CD4-positive, CD25-positive, alpha-beta regulatory T cell (primary cell): ENCODE measurements at places on chromosomes 7 and 10. TPM values are rescaled to one million over a fixed set of nuclear protein-coding genes. Genes with fewer than 3 reads are reported as not detected.

- DNase-seq: no peak
- H3K4me3 ChIP-seq: no peak overlapping the region
- no peak overlapping the region for H3K27ac ChIP-seq
- H3K27me3 ChIP-seq: no peaks in the 10 kb centered on the region
- no peaks in the 10 kb centered on the region for H3K36me3 ChIP-seq
Measured at GRCh38 chr10:44963772-44964633, 4.4 kb downstream of the RASSF4 start.

- peak overlapping the region; percentile 56 for H3K4me3 ChIP-seq
- peaks cover 49% of the 10 kb centered on the region for H3K4me1 ChIP-seq
- no peak for DNase-seq
- H3K27me3 ChIP-seq: no peaks in the 10 kb centered on the region
- peak overlapping the region; percentile 33 for H3K27ac ChIP-seq
- no peaks in the 10 kb centered on the region for H3K36me3 ChIP-seq
Measured at GRCh38 chr7:98283127-98283886, 1.8 kb downstream of the BRI3 start.

GRCh38 chr10:78844960-78845607 is 223.7 kb upstream of the ZMIZ1 start:
- H3K27ac ChIP-seq: no peak overlapping the region
- no peaks in the 10 kb centered on the region for H3K27me3 ChIP-seq
- no peaks in the 10 kb centered on the region for H3K4me1 ChIP-seq
- H3K4me3 ChIP-seq: no peak overlapping the region
- no peaks in the 10 kb centered on the region for H3K36me3 ChIP-seq
- no peak for DNase-seq

GRCh38 chr10:123266971-123267370 is 112.8 kb downstream of the BUB3 start:
- H3K4me1 ChIP-seq: no peaks in the 10 kb centered on the region
- H3K27ac ChIP-seq: no peak overlapping the region
- no peak for DNase-seq
- peaks cover 2% of the 10 kb centered on the region for H3K27me3 ChIP-seq
- no peak overlapping the region for H3K4me3 ChIP-seq

GRCh38 chr7:51226916-51227535 is 89.6 kb downstream of the COBL start:
- no peak overlapping the region for H3K27ac ChIP-seq
- no peaks in the 10 kb centered on the region for H3K4me1 ChIP-seq
- no peaks in the 10 kb centered on the region for H3K27me3 ChIP-seq
- no peak overlapping the region for H3K4me3 ChIP-seq
- no peaks in the 10 kb centered on the region for H3K36me3 ChIP-seq

DNA sequence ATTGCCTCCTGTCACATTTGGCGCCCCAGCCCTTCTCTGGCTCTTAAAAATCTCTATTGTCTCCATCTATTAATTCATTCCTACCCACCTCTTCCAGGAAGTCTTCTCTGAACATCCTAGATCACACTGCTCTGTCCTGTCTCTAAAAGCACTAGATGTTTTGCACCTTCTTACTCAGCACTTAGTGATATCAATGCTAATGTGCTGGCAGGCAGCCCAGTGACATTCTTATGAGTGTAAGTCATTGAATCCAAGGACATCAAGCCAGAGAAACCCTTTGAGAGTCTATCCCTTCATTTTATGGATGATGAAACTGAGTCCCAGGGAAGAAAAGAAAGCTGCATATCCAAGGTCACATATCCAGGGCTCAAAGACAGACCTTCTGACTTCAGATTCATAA is 48.3 kb upstream of the PAX2 start:
- no peak overlapping the region for H3K4me3 ChIP-seq
- no peak for DNase-seq
- no peak overlapping the region for H3K27ac ChIP-seq
- H3K4me1 ChIP-seq: no peaks in the 10 kb centered on the region
- H3K36me3 ChIP-seq: no peaks in the 10 kb centered on the region

DNA sequence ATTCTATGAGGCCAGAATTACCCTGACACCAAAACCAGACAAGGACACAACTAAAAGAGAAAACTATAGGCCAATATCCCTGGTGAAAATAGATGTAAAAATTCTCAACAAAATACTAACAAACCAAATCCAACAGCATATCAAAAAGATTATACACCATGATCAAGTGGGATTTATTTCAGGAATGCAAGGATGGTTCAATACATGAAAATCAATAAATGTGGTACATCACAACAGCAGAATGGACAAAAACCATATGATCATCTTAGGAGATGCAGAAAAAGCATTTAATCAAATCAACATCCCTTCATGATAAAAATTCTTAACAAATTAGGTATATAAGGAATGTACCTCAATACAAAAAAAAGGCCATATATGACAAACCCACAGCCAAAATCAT is 5.6 kb upstream of the SCART1 start:
- no peak for DNase-seq
- no peaks in the 10 kb centered on the region for H3K36me3 ChIP-seq
- H3K27ac ChIP-seq: no peak overlapping the region
- H3K27me3 ChIP-seq: no peaks in the 10 kb centered on the region

GRCh38 chr10:23069019-23069815 is 26.2 kb upstream of the MSRB2 start:
- H3K27ac ChIP-seq: no peak overlapping the region
- no peaks in the 10 kb centered on the region for H3K36me3 ChIP-seq

DNA sequence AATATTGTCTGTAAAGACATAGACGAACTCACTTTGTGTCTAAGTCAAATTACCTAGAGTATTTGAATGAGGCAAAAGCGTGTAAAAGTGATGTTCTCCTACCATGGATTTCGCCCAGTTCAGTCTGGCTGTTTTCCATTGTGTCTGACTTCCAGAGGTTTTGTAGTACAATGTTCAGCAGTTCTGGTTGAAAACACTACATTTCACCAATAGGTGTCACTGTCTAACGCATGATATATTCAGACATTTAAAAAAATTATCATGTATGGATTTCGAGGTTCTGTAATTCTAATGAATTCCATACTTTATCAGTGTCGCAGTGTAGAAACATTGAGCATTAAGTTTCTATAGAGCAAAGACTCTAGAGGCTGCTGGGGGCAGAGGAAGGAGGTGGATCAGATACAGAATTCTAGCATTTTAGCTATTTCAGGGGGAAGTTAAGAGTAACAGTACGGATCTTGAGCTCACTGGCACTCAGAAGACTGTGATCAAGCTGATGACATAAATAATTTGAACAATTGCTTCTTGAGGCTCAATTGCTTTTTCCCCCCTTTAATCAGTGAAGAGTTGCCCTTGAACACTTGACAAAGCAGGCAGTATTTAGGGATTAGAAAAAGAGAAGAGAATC is 196.9 kb upstream of the RHOBTB1 start:
- H3K36me3 ChIP-seq: no peaks in the 10 kb centered on the region
- no peaks in the 10 kb centered on the region for H3K4me1 ChIP-seq
- DNase-seq: no peak

GRCh38 chr7:151992375-151992774 is 33.1 kb upstream of the GALNT11 start:
- peaks cover 4% of the 10 kb centered on the region for H3K27me3 ChIP-seq
- no peak overlapping the region for H3K4me3 ChIP-seq
- no peaks in the 10 kb centered on the region for H3K36me3 ChIP-seq
- H3K27ac ChIP-seq: no peak overlapping the region
- H3K4me1 ChIP-seq: peaks cover 3% of the 10 kb centered on the region

GRCh38 chr7:121714559-121715303 is 158.2 kb upstream of the PTPRZ1 start:
- no peaks in the 10 kb centered on the region for H3K36me3 ChIP-seq
- no peak overlapping the region for H3K27ac ChIP-seq
- H3K4me3 ChIP-seq: no peak overlapping the region
- no peaks in the 10 kb centered on the region for H3K4me1 ChIP-seq

GRCh38 chr10:54869022-54869421 is 68.0 kb upstream of the PCDH15 start:
- H3K4me1 ChIP-seq: no peaks in the 10 kb centered on the region
- DNase-seq: no peak
- H3K36me3 ChIP-seq: no peaks in the 10 kb centered on the region

DNA sequence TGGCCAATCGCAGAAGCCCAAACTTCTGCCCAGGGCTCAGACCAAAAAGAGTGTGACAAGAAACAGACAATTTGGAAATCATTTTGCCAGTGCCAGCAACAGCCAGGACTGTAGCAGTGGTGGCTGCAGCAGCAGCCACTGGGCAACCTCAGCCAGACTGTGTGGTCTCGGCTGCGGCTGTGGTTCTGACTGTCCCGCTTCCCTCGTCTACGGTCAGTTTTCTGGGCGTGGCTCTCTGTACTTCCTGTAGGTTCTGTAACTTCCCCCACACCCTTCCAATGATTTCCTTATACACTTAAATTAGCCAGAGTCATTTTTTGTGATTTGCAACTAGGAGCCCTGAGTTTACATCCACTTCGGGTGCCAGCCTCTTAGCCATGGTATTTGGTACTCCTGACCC is 39.9 kb downstream of the CYTH3 start:
- H3K27ac ChIP-seq: no peak overlapping the region
- H3K27me3 ChIP-seq: no peaks in the 10 kb centered on the region
- no peaks in the 10 kb centered on the region for H3K36me3 ChIP-seq
- peaks cover 16% of the 10 kb centered on the region for H3K4me1 ChIP-seq
- no peak for DNase-seq
- H3K4me3 ChIP-seq: no peak overlapping the region

DNA sequence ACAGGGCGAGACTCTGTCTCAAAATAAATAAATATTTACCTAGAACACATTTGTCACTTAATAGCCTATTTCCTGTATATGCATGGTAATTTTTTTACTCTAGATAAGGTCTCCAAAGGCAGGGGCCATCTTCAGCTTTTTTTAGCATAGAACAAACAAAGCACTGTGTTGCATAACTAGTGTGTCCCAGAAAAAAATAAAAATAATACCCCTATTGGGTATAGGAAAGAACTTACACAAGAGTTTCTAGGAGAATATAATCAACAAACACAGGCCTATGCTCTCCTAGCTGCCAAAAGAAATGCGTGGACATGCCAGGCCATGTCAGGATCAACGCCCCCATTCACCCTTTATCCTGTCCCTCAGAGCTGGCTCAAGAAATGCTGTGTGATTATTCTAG is 103.6 kb downstream of the PARD3 start:
- no peaks in the 10 kb centered on the region for H3K27me3 ChIP-seq
- H3K27ac ChIP-seq: no peak overlapping the region
- H3K4me3 ChIP-seq: no peak overlapping the region
- H3K4me1 ChIP-seq: no peaks in the 10 kb centered on the region
- DNase-seq: no peak

DNA sequence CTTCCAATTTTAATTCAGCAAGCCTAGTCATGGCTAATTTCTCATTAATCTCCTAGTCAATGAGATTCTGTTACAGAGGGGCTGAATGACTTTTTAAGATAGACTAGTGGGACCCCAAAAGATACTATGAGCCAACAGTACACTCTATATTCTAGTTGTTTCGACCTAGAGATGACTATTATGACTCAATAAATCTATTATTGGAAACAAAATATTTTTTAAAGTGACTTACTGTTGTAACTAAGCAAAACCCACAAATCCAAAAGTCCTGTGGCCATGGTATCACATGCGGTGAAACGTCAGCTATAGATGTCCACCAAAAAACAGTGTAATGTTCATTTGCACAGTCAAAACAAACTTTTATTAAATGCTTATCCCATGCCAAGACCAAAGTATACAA is 95.3 kb upstream of the ADO start:
- no peaks in the 10 kb centered on the region for H3K4me1 ChIP-seq
- H3K36me3 ChIP-seq: no peaks in the 10 kb centered on the region
- peaks cover 3% of the 10 kb centered on the region for H3K27me3 ChIP-seq
- no peak for DNase-seq
- no peak overlapping the region for H3K27ac ChIP-seq

- no peak overlapping the region for H3K4me3 ChIP-seq
- H3K4me1 ChIP-seq: no peaks in the 10 kb centered on the region
- no peaks in the 10 kb centered on the region for H3K27me3 ChIP-seq
- DNase-seq: no peak
Measured at GRCh38 chr10:88150339-88150738, 286.9 kb downstream of the PTEN start.

- no peak for DNase-seq
- no peak overlapping the region for H3K4me3 ChIP-seq
- no peaks in the 10 kb centered on the region for H3K4me1 ChIP-seq
- no peaks in the 10 kb centered on the region for H3K27me3 ChIP-seq
- no peak overlapping the region for H3K27ac ChIP-seq
- H3K36me3 ChIP-seq: no peaks in the 10 kb centered on the region
Measured at GRCh38 chr7:54338319-54338718, 203.9 kb upstream of the VSTM2A start.

DNA sequence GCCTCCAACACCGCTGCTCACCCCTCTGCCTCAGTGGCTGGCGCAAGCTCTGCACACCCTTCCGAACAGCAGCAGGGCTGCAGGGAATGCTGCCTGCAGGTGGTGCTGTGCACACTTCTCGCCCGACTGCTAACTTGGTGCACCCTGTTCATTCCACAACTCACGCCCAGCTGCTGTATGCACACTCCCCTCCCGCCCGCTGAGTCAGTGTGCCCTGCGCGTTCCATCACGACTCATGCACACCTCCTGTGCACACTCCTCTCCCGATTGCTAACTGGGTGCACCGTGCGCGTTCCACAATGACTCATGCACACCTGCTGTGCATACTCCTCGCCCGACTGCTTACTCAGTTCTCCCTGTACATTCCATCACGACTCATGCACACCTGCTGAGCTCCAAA is 21.5 kb downstream of the ADARB2 start:
- no peak overlapping the region for H3K27ac ChIP-seq
- no peaks in the 10 kb centered on the region for H3K4me1 ChIP-seq
- DNase-seq: no peak
- no peaks in the 10 kb centered on the region for H3K36me3 ChIP-seq
- H3K27me3 ChIP-seq: no peaks in the 10 kb centered on the region

DNA sequence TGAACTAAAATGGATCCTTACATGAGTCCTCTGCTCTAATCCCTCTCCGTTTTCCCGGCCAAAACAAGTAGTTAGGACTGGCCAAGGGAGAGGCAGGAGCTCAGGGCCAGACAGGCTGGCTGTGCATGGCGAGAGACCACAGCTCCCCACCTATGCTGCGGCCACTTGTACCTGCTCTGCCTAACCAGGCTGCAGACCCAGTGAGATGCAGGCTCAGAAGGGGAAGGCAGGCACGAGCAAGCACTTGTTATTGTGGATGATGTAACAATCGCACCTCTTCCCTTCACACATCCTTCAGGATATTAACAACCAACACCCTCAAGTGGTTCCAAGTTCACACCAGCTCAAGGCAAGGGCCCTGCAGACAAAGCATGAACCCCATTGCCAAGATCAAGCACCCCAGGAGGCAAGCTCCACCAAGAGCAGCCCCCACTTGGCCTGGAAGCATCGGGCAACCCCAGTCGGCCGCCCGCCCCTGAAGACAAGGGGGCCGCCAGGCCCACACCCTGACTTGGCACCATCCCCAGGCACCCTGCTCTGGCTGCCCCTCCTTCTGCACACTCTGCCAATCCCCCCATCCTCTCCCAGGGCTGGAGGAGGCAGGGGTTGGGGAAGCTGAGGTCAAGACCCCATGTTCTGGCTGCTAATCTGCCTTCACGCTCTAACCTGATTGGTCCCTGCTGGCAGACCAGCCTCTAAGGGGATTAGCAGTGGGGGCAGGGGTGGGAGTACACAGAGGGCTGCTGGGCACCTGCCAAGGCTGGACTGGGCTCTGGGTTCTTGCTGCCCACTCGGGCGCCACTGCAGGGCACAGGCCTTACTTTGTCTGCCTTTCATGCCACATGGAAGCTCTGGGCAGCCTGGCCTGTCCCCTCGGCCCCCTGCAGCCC is 111.3 kb downstream of the SLIT1 start:
- H3K27ac ChIP-seq: no peak overlapping the region
- H3K36me3 ChIP-seq: no peaks in the 10 kb centered on the region
- H3K4me3 ChIP-seq: no peak overlapping the region
- no peak for DNase-seq

The PCDH15 gene
- not detected for total RNA-seq

The ACHE gene
- 0.20 TPM for total RNA-seq

The HHEX gene
- total RNA-seq: 1.2 TPM

The HOXA2 gene
- total RNA-seq: not detected

The GRM3 gene
- total RNA-seq: not detected

The TRPV5 gene
- not detected for total RNA-seq

The RPP38 gene
- total RNA-seq: 9.3 TPM

The WDFY4 gene
- 0.57 TPM for total RNA-seq

The CADPS2 gene
- total RNA-seq: not detected
